NCI-H2171 (cell line): ENCODE measurements at places on chromosomes 1 and 21.

DNA sequence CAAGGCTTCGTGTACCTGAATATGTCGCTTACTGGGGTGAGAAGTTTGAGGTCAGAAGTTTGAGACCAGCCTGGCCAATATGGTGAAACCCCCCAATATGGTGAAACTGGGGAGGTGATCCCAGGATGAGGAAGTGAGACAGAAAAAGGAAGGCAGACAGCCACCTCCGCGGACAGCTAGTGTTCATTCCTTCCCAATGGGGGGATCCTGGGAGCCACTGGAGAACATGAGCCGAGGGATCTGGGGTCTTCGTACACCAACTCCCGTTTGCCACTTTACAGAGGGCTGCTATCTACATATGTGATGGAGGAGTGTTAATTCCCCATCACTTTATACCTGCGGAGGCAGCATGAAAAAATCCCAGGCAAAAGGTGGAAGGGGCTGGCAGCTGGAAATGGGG is 19.6 kb upstream of the IFFO2 start:
- DNase-seq = no peak

DNA sequence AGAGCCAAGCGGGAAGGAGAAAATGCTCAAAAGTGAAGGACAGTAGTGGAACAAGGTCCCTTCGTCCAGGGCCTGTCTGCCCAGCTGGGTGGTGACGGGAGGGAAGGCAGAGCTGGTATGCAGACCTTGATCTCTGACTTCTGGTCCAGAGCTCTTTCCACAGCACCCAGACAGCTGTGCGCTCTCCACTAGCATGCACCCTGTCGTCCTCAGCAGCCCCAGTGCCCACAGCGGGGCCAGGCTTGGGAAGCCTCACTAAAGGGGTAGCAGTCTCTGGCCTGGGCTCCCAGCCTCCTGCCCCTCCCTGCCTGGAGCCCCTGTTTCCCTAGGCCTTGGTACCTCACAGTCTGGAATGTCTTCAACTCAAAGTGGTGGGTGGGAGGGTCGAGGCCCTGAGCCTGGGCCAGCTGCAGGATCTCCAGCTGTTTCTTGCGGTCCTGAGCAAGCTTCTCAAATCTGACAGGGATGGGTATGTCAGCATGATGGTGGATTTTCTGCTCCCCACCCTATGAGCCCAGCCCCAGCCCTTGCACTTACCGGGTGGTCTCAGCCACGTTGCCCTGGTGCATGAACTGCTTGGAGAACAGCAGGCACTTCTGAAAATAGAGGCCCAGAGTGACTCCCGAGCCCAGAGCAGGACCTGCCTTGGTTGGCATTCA is 10.0 kb downstream of the CC2D1B start:
- DNase-seq = no peak

DNA sequence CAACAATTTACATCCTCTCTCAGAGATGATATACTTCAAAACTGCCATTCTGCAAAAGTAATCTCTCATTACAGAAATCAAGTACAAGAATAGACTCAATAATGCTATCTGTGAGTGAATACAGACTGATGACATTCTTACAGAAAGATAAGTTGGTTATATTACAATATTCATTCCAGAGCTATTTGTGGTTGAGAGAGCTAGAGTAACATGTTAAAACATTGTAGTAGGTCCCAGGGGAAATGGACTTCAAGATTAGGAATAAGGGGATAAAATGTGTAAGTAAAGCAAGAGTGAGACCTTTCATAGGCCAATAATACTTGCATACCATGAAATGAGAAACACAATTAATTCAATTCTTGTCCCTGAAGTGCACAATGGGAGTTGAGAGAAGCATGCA is 1.5 kb downstream of the F13B start:
- DNase-seq = no peak

GRCh38 chr1:80056179-80056578 is 1049.6 kb upstream of the ADGRL4 start:
- DNase-seq = no peak

- no peak for DNase-seq
Observed at GRCh38 chr1:21880619-21880970, 56.5 kb downstream of the HSPG2 start.

GRCh38 chr1:202244841-202245261 is 51.3 kb downstream of the LGR6 start:
- peak; percentile 81 for DNase-seq

DNA sequence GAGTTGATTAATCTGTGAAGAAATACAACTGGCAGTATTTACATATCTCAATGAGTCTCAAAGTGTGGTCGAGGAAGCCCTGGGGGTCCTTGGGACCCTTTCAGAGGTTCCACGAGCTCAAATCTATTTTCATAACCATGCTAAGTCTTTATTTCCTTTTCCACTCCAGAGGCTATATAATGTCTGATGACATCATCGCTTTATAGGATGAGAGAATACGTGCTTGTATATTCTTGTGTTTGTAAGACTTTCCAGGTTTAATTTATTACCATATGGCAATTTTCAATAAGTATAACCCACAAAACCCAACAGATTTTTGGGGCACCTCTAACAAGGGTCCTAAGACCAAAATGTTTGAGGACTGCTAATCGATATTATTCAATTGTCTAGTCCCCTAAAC is 1.4 kb upstream of the SLC19A2 start:
- DNase-seq = no peak

DNA sequence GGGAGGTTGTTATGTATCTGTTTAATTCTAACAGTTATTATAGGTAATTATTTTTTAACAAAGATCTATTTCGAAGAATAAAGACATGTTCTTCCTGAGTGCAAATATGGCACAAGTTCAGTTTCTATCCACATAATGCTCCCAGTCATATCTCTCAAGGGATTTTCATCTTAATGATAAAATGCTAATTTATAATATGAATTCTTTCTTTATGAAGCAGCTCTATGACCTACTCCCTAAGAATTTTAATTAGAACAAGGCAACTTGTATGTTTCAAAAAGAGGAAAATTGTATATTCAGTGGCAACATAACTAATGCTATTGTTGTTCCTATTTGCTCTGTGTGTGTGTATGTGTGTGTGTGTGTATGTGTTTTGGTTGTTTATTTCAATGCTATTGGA is 1222.1 kb upstream of the NCAM2 start:
- DNase-seq = no peak

- no peak for DNase-seq
Observed at GRCh38 chr1:98045767-98046641, 125.2 kb upstream of the DPYD start.

DNA sequence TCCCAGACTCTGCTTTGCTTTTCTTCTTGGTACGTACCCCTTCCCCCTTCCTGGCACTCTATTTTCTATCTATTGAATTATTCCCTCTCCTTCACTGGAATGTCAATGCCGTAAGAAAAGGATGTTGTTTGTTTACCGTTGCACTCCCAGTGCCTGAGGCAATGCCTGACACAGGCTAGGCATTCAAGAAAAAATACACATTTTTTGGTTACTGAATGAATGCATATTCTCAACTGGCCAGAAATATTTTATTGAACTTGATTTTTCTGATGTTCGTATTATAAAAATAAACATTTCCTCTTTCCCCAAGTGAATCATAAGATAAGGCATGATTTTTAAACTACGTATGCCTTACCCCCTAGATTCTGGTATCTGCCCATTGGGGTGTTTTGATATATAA is 41.2 kb downstream of the GNG12 start:
- no peak for DNase-seq

DNA sequence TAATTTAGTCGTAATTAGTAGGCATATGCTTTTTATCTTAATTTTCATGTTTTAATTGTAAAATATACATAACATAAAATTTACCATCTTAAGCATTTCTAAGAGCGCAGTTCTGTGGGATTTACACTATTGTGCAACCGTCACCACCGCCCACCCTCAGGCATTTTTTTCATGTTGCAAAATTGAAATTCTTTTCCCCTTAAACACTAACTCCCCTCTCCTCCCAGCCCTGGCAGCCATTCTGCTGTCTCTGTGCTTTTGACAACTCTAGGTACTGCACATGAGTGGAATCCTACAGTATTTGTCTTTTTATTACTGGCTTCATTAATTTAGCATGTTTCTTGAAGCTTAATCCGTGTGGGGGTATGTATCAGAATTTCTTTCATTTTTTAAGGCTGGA is 7.8 kb downstream of the PIK3CD start:
- DNase-seq = no peak

GRCh38 chr1:17856496-17857108 is 101.5 kb downstream of the ACTL8 start:
- DNase-seq = no peak

DNA sequence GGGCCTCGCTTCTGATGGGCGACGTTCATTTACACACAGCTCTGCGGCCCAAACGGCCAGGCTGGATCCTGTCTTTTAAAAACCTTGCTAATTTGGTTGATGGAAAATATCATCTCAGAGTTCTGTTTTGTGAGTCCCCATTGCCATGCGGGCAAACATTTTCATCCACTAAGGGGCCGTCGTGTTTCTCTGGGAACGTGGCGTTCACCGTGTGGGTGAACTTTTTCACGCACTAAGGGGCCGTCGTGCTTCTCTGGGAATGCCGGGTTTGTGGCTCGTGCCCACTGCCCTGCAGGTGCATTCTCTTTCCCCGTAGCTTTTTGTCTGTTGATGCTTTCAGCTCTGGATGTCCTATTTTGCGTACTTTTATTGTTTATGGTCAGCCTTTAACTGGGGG is 6.8 kb downstream of the COL18A1 start:
- DNase-seq = no peak

- no peak for DNase-seq
Observed at GRCh38 chr1:248862695-248862997, 3.8 kb upstream of the ZNF692 start.

- DNase-seq = no peak
Observed at GRCh38 chr1:117655220-117655577, 49.4 kb downstream of the TENT5C start.

DNA sequence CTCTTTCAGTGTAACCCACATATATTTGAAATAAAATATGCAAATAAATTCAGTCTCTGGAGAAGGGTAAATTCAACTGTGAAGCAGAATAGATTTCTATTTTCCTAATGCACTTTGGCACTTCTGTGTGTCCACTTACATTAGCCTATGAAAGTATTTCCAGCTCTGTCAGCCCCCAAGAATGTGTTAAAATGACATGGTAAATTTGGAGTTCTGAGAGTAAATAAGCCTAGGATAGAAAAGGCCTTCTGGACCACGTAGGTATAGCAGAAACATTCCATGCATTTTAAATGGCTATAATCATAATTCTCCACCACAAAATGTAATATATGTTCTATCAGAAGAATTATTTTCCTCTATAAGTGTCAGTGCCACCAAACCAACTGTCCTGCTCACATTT is 276.2 kb downstream of the NEGR1 start:
- no peak for DNase-seq

GRCh38 chr1:161817176-161817730 is 51.1 kb downstream of the ATF6 start:
- no peak for DNase-seq

GRCh38 chr1:2108213-2108876 is 58.1 kb downstream of the PRKCZ start:
- no peak for DNase-seq

DNA sequence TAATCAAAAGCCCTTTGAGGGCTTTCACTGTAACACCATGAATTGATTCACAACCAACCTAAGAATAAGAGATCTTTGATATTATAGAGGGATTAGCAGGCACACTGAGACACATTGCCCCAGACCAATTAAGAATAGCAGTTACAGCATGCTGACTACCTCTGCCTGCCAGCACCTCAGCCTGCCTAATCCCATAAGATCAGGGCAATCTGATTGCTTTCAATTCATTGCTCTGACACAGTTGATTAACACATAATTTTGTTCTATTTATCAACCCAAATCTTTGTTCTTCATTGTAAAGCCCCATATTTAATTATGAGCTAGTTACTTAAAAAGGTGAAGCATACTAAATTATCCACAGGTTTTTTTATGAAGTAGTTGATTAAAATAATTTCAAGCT is 548.8 kb upstream of the ZP4 start:
- DNase-seq = no peak

DNA sequence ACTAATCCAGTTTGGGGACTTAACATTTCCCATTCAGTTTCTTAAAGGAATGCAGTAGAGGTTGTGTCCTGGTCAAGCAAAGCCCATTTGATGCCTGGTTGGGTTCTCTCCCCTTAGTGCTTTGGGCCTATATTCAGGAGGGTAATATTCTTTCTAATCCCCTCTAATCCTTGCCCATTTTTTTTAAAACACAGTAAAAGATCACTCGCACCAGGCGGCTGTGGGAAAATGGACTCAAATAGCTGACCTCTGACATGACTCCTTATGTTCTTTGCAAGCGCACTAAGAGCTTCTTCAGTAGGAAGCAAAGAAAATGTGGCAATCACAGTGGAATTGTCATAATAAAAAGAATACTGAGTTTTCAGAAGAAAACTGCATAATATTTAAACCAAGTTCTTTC is 49.9 kb downstream of the WNT2B start:
- DNase-seq = no peak

GRCh38 chr21:21929789-21930188 is 931.6 kb downstream of the NCAM2 start:
- DNase-seq = no peak

DNA sequence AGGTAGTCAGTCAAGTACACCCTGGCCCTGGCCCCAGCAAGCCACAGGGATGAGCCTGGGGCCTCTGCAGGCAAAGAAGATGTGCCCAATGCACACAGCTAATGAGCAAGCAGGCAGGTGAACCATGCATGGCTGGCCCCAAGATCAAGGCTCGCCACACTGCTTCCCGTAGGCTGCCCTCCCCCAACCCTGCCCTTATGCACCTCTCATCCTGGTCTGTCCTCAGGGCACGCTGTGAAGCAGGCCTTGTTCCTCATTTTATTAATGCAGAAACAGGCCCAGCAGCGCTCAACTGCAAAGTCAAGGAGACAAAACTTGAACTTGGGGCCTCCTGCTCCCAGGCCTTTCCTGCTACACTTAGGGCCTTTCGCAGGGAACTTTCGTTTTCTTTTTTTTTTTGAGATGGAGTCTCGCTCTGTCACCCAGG is 35.6 kb upstream of the ID3 start:
- no peak for DNase-seq

- peak; percentile 98 for DNase-seq
Observed at GRCh38 chr1:47309427-47309826, 4.5 kb downstream of the STIL start.

DNA sequence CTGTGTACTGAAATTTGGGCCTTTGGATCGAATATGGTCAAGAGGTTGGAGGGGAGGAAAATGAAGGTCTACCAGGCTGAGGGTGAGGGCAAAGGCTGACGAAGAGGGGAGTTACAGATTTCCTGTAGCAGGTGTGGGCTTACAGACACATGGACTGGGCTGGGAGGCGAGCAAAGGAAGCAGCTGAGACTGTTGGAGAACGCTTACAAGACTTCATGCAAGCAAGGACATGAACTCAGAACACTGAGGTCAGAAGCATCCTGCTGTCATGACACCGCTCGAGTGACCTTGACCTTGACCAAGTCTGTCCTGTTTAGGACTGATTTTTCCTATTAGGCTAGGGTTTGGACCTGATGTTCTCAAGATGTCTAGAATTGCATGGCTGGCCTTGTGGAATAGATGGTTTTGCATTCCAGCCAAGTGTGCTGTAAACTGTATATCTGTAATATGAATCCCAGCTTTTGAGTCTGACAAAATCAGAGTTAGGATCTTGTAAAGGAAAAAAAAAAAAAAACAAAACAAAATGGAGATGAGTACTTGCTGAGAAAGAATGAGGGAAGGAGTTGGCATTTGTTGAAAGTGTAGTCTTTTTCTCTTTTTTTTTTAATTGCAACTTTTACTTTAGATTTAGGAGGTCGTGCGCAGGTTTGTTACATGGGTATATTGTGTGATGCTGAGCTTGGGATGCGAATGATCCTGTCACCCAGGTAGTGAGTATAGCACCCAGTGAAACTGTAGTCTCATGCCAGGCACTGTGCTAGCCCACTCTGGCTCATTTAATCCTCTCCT is 5.8 kb downstream of the ELF3 start:
- peak; percentile 19 for DNase-seq

- DNase-seq = no peak
Observed at GRCh38 chr1:146021050-146021445, 487 bp downstream of the HJV start.
